ENCODE measurements at places on chromosomes 7 and 10. TPM values are rescaled to one million over a fixed set of nuclear protein-coding genes. Genes with fewer than 3 reads are reported as not detected.

The CPN1 gene
- total RNA-seq: not detected

The FKBP6 gene
- under 0.01 TPM for total RNA-seq

The CACUL1 gene
- 25.1 TPM for total RNA-seq

The PKD1L1 gene
- under 0.01 TPM for total RNA-seq

The SH2D4B gene
- total RNA-seq: not detected

The TNKS2 gene
- total RNA-seq: 63.2 TPM

The HOXA13 gene
- 14.9 TPM for total RNA-seq

The PTPRZ1 gene
- 0.89 TPM for total RNA-seq

The PDK4 gene
- 0.12 TPM for total RNA-seq

The ZNF804B gene
- not detected for total RNA-seq

The CYCS gene
- 32.1 TPM for total RNA-seq

The CLRN3 gene
- total RNA-seq: not detected

The SORCS3 gene
- under 0.01 TPM for total RNA-seq

The VAX1 gene
- total RNA-seq: not detected

The KEL gene
- not detected for total RNA-seq

The HOXA3 gene
- total RNA-seq: 1.2 TPM

The LLCFC1 gene
- total RNA-seq: not detected

The KCNMA1 gene
- 169 TPM for total RNA-seq

The CHRM2 gene
- 2.2 TPM for total RNA-seq

The CHST3 gene
- total RNA-seq: 27.9 TPM

The GHRHR gene
- not detected for total RNA-seq

The TUBB8 gene
- not detected for total RNA-seq

The HECW1 gene
- total RNA-seq: 0.62 TPM

The C1QL3 gene
- not detected for total RNA-seq

The OR2A12 gene
- total RNA-seq: not detected

The ACTL6B gene
- total RNA-seq: not detected

The NANOS1 gene
- total RNA-seq: under 0.01 TPM

The NPFFR1 gene
- total RNA-seq: not detected

The CD36 gene
- total RNA-seq: 2.6 TPM

The KLF6 gene
- total RNA-seq: 47.7 TPM

The RSPH10B gene
- total RNA-seq: 0.37 TPM

The IQUB gene
- total RNA-seq: 0.50 TPM

The GPNMB gene
- total RNA-seq: 280 TPM

The RAMP3 gene
- total RNA-seq: not detected

The HECTD2 gene
- 11.5 TPM for total RNA-seq

Data from uterine smooth muscle cell (primary cell).